ENCODE measurements at places on chromosomes 2 and 18.

- DNase-seq = no peak
These were observed 115.6 kb downstream of the ZNF516 start for GRCh38 chr18:76379226-76380126.

- no peak for DNase-seq
These were observed 212.3 kb downstream of the CDH20 start for GRCh38 chr18:61545281-61546245.

GRCh38 chr2:26541401-26542193 lies 63.7 kb upstream of the OTOF start:
- DNase-seq = no peak

DNA sequence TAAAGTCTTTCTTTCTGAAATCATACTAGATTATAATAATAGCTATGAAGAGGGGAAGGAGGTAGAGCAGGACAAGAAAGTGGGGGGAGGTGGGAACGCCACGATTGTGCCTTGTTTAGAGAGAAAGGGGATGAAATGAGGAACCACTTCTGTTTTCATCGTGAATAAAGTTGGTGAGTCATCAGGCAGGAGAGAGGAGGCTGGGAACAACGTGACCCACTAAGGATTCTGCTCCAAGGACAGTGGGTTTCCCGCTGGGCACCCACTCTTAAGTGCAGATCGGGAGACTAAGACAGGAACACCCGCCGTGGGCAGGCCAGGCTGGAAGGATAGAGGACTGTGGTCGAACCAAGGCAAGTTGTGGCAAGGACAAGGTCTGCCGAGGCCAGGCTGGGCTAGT lies 158.2 kb downstream of the L3MBTL4 start:
- DNase-seq = no peak

DNA sequence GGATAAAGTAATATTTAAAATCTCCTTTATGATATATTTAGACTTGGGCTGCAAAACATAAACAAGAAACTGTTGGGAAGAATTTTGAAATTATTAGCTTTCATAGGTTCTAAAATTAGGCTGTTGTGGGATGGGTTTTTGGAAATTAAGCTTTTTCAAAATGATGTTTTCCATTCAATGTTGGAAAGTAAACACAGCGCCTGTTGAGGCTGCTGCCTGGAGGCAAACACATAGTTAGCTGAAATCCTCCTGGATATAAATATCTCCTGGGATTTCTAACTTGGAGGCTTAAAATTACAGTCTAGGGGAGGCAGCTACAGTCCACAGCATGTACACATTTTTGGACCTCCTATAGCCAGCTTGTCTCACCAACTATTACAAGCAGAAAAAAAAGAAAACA lies 197.3 kb downstream of the DCC start:
- DNase-seq = no peak

- no peak for DNase-seq
These were observed 1088.1 kb downstream of the TSN start for GRCh38 chr2:122843503-122843902.

DNA sequence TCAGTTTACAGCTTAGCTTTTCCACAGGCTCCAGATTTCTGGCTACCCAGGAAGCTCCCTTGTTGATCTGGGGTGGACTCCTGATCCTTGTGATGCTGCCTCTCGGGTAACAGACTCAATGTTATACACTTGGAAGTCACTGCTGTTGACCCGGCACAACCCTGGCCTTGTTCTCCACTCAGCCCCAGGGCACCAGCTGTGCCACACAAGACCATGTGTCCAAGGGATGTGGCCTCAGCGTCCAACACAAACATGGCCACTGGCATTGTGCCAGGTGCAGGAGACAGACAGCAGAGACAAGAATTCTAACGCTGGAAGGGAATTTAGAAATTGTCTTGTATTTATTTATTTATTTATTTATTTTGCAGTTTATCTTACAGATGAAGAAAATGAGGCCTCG lies 39.0 kb upstream of the PPP4R1 start:
- DNase-seq = no peak

DNA sequence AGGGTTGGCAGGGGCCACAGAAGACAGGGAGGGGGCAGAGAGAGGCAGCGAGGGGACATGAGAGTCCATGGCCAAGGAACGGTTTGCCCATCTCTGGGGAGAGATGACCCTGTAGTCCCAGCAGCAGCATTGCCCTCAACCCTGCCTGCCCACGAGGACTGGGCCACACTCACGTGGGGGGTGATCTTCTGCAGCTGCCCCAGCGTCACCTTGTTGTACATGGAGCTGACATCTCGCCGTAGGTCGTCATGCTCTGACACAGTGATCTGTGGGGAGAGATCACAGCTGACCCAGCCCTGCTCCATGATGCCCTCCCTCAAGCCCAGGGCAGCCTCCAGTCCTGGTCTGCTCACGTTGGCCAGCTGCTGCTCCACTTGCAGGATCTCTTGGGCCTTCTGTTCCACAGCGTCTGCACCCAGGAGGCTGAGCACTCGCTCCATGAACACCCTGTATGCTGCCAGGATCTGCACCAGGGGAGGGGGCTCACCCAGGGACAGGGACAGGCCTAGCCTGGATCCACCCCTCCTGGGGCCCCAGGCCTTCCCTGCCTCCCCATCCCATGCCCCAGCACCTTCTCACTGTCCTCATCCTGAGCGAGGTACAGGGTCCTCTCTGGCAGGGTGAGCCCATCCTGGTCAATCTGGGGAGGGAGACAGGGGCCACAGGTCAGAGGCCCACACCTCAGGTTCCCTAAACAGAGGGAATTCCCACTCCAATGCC lies 2.8 kb downstream of the ECEL1 start:
- peak; percentile 24 for DNase-seq

- DNase-seq = peak; percentile 82
These were observed 194.9 kb upstream of the HAAO start for GRCh38 chr2:42987112-42987922.

- no peak for DNase-seq
These were observed 14.1 kb downstream of the MBP start for GRCh38 chr18:77118256-77119090.

DNA sequence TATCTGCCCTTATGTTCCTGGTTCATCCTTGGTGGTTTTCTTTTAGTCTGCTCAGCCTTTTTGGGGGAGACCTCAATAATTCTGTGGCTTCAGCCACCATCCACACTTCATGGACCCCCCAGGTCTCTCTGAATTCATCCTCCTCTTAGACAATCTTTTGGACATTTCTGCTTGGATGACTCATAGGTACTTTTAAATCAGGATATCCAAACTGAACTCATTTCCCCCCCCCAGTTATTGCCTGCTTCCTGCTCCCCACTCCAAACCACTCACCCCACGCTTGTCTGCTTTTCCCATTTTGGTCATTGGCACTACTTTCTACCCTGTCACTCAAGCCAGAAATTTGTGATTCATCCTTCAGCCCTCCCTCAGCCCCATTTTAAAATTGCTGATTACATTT lies 78.5 kb downstream of the TANC1 start:
- DNase-seq = no peak

- no peak for DNase-seq
These were observed 263.2 kb downstream of the LTBP1 start for GRCh38 chr2:33209976-33210375.

GRCh38 chr2:156522864-156523440 lies 86.8 kb downstream of the GPD2 start:
- no peak for DNase-seq

DNA sequence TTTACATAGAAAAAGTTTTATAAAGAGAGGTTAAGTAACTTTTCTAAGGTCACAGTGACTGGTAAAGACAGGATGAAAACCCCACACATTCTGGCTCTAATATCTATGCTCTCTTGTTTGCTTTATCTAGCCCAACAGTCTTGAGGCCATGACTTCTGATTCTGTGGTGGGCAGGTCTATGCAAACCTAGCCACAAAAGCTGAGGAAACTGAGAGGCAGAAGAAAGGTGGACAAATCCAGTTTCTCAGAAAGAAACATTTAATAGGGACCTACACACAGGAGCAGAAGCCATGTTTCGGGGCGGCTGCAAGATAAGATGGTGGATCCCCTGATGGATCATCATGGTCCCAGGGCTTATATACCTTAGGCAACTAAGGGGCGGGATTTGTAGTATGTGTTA lies 21.8 kb downstream of the HSPD1 start:
- no peak for DNase-seq

DNA sequence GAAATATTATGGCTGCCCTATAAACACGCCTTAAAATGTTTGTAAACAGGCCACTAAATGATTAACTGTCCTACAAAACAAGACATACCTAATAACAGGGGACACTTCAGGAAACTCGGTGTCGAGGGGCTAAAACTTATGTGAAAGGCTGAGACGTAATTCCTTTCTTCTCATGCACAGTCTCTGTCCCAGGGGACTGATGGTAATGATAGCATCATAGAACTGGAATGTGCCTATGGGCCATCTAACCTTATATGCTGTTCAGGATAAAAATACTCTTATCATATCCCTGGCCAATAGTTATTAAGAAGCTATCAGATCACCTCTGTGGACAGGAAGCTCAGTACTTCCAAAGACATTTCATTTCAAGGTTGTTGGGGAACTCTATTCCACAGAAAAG lies 252.6 kb upstream of the RASGRP3 start:
- no peak for DNase-seq

Data from RWPE2 (cell line).